CD4-positive, alpha-beta T cell treated with Interleukin-12 subunit alpha and Interleukin-12 subunit beta, for 1 hour (primary cell): ENCODE measurements at places on chromosomes 3 and 15.

GRCh38 chr3:25385807-25386460 is 42.1 kb upstream of the RARB start:
- no peak for DNase-seq

DNA sequence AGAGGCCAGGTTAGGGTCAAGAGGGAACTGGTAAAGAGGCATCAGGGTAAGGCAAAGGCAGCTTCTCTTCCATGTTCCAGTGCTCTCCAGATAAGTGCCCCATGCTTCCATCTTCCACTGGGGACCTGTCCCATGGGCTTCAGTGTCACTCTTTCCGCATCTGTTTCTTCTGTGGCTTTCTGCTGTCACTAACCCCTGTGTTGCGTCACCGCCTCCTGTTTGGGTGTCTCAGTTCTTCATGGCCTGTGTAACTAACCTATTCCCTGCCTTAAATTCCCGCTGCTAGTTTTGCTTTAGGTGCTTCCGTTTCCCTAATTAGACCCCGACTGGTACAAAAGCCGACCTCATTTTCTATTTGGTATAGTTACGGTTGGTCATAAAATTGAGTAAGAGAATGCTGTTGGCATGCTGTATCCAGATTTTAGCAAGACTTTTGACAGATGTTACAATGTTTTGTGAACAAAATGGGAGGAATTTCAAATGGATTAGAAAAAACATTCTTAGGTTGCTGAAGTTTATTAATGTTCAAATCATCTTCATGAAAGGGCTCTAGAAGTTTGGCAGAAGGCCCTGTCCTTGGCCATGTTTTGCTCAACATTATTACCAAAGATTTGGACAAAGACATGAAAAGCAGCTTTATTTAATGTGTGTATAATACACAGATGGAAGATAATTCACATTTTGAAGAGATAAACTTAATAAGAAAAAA is 245.3 kb downstream of the BBX start:
- no peak for DNase-seq

GRCh38 chr3:62574266-62574898 is 201.0 kb upstream of the FEZF2 start:
- no peak for DNase-seq

GRCh38 chr3:72739531-72740466 is 108.4 kb downstream of the SHQ1 start:
- no peak for DNase-seq

DNA sequence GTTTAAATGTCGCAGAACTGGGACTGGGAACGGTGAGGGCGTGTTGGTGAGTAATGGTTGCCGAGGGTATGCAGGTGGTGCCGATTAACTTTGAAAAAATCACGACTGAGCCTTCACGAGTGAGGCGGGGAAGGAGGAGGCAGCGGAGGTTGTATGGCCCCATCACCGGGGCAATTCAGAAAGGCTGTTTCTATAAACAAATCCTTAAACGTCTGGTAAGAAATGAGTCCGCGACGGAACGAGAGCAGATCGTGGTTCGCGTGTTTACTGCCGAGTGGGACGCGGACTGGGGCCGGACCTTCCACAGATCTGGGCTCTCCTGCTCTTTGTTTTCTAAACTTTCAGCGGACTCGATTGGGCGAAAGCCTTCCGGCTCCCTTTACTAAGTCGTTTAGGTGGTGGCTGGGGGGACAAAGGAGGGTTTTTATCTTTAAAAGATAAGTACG is 2.7 kb downstream of the IGF1R start:
- DNase-seq: peak; percentile 32

- no peak for DNase-seq
Measured at GRCh38 chr15:101148166-101148880, 103.5 kb downstream of the CHSY1 start.

- DNase-seq: peak; percentile 65
Measured at GRCh38 chr3:15647611-15648167, 46.1 kb downstream of the BTD start.

DNA sequence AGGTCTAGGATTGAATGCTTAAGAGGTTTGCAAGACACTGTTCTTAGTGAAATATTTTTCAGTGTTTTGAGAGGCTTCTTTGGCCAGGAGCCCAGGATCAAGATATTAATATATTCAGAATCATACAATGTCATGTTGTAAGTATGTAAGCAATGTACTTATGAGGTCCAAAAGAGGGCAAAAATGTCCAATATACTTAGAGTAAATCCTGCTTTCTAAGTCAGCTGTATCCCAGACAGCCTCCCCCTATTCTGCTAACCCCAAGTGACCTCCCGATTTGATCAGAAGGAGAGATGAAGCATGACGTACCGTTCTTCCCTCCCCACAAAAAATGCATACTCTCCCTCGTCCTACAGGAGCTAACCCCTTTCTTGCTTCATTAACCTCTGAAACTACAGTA is 70.9 kb downstream of the CHAC1 start:
- DNase-seq: no peak

GRCh38 chr3:132521901-132522300 is 75.2 kb upstream of the ACKR4 start:
- no peak for DNase-seq

DNA sequence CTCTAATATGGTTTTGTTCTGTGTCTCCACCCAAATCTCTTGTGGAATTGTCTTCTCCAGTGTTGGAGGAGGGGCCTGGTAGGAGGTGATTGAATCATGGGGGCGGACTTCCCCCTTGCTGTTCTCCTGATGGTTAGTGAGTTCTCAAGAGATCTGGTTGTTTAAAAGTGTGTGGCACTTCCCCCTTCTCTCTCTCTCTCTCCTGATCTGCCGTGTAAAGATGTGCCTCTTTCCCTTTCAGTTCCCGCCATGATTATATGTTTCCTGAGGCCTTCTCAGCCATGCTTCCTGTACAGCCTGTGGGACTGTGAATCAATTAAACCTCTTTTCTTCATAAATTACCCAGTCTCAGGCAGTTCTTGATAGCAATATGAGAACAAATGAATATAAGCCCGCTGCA is 33.1 kb downstream of the RETNLB start:
- no peak for DNase-seq

GRCh38 chr3:124014366-124014942 is 22.5 kb upstream of the ROPN1 start:
- DNase-seq: no peak

DNA sequence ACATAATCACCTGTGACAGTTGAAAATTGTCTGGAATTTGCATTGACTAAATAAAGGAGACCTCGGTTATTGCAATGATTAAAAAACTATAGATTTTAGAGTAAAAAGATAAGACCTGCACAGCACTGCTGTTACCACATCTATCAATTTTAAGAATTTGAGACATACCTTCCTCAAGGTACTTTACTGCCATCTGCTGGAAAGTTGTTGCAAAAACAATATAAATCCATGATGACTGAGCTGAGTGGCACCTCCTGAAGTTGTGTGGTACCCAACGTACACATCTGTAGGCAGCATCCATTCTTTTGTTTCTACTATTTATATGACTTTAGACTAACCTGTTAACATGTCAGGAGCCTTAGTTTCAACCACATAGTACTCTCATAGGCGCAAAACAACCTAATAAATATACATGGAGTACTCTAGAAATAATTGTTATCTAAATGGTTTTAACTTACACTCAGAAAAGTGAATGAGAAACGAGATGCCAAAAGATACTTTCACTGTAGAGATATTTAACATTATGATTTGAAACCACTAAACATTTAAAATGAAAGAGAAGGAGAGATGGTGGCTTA is 106.7 kb downstream of the GHSR start:
- DNase-seq: peak; percentile 71

- DNase-seq: no peak
Measured at GRCh38 chr3:121648219-121648958, 12.3 kb downstream of the HCLS1 start.

GRCh38 chr15:69533522-69533921 is 80.9 kb downstream of the RPLP1 start:
- no peak for DNase-seq

GRCh38 chr3:17670749-17671148 is 71.7 kb downstream of the TBC1D5 start:
- no peak for DNase-seq

DNA sequence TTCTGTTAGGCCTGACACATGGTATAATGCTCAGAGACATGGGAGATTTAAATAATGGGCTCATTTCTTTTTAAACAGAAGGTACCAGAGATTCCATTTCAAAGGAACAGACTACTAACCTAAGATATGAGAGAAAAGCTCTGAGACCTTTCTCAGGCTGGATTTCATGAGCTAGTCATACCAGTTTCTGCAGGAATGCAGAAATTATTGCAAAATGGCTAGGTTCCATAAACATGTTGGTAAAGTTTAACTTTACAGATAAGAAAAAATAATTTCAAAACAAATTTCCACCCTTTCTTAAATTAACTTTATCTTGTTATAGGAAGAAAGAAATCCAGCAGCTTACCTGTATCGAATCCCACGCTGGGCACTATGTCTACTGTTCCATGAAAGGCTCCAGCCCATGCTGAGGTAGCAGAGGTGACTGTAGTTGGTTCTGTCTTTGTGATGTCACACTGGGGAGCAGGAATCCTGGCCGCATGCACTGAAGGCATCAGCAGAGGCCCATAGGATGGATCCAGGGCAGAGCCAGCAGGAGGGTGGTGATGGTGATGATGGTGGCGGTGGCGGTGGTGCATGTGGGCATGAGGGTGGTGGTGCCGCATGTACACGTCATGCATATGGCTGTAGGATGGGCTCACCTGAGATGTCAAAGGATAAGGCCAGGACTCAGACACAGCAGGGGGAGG is 22.6 kb downstream of the VGLL3 start:
- no peak for DNase-seq

GRCh38 chr3:171049861-171050444 is 23.4 kb upstream of the SLC2A2 start:
- peak; percentile 26 for DNase-seq

- no peak for DNase-seq
Measured at GRCh38 chr3:55873523-55874254, 386.6 kb upstream of the WNT5A start.

DNA sequence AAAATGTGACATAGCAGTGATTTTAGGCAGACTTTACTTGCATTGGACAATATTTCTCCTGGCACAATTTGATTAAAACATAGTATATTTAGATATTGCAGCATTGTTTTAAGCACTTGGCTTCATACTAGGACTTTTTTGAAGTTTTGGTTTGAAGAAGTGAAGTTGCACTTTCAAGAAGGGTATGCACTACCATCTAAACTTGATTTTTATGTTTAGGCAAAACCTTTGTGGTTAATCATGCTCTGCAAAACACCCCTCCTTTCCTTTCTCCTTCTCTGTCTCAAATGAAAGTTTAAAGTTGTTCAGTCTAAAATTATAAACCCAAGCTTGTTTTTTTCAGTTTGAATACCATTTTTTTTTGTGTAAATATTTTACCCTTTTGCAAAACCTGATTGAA is 173.8 kb downstream of the TCF12 start:
- DNase-seq: no peak

DNA sequence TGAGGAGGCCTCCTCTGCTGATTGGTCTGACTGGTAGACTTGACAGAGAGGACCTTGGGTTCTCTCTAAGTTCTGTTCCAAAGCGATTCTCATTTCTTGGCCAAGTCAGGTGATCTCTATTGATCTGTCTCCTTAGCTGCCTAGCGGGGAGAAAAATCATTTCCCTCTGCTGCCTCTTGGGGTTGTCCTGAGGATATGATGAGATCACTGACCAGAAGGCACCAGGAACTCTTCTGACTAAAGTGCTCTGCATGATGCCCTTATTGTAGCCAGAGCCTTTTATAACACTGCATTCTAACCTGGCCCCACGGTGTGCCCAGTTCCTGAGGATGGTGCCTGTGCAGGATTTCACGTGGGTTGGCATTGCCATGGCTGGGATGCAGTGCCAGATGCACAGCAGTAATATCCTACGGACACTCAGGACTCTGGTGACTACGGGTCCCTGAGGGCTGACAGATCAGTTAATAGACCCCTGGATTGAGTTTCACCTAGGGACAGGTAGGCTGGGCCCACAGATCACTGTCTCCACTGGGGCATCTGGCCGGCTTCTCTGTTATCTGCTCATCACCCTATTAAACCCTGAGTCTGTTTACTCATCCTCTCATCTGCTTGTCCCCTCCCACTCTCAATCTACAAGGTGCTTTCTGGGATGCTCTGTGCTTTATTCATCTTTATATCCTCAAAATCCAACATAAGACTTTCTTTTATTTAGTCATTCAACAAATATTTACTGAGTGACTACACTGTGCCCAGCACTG is 3.9 kb upstream of the HEG1 start:
- DNase-seq: no peak

DNA sequence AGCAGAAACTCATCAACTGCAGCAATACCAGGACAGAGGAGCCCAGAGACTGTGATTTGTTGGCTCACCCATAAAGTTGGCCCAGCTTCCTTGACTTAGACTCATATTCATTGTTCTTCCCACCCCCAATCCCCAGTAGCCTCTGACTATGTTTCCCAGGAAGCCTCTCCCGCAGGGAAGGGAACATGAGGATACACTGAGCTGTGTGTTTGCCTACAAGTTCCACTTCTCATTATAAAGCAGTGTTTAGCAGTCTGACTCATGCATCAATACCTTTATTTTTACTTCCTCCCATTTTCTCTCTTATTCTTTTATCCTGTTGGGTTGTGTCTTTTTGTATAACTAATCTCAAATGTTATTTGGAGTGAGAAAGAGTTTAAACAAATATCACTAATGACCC is 111.6 kb upstream of the PHLDB2 start:
- no peak for DNase-seq
